Activated naive CD4-positive, alpha-beta T cell (primary cell): ENCODE measurements at places on chromosomes 7 and 10.

GRCh38 chr10:79453392-79453791 is 8.0 kb upstream of the ZCCHC24 start:
- no peak for DNase-seq

- no peak for DNase-seq
Measured at GRCh38 chr7:106914018-106914607, 49.0 kb downstream of the PIK3CG start.

DNA sequence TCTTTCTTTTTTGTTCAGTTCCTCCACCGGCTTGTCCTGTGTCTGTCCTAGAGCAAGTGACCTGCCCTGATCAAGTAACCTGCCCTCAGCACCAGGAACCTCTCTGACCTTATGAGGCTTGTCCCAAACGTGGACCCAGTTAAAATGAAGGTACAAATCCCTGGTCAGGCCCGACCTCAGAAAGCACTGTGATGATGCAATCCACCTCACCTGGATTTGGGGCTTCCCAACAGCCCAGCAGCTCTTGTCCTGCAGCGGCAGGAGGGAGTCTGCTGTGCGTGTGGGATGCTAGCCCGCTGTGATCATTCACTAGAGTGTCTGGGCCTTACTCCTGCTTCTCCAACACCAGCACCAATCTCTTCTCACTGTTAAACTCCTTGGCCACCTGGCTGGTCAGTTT is 11.2 kb downstream of the COL17A1 start:
- no peak for DNase-seq

DNA sequence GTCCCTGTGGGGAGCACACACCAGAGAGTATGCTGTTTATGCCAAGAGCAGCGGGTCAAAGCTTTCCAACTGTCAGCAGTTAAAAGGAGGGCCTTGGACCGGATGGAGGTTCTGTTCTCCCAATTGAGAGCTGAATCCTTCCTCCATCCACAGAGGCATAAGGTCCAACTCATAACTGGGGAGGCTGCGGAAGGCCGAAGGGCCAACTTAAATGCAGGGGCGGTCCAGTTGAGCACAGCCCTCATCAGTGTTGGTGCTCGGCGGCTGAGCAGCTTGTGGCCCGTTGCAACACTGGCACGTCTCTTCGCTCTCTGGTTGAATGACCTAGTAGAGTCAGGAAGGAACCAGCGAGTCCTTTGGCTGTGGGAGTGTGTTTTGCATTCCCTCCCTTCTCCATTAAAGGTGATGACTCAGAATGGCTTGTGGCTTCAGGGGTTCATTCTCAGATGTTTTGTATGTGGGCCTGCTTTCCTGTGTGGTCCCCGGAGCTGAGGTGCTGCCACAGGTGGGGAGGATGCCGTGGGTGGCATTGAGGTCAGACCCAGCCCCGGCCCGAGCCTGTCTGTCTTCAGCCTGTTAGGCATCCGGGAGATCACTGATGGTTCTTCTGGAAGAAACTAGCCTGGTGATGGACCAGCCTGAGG is 44.8 kb upstream of the DMBT1 start:
- no peak for DNase-seq

DNA sequence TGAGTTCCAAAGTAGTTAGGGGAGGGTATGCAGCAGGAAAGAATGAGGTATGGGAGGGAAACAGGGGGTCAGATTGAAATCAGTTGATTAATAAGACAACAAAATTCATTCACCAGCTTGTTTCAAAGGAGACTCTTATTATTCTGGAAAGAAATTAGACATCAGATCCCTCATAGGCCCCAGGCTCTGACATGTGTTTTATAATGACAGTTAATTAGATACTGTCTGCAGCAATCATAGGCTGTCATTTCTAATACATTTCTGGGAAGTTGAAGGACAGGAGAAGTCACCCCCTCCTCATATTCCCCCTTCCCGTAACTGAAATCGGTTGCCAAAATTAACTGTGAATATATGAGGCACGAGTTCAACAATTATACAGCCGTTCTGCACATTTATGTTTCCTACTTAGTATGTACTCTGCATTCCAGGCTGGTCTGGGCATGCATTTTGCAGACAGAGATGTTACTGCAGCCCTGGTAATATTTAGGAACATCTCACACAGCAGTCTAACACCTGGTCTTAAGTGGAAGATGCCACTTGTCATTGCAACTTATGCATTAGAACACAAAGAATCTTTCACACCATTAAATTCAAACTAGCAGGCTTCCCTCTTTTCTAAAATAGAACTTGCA is 355.2 kb upstream of the LRGUK start:
- no peak for DNase-seq

DNA sequence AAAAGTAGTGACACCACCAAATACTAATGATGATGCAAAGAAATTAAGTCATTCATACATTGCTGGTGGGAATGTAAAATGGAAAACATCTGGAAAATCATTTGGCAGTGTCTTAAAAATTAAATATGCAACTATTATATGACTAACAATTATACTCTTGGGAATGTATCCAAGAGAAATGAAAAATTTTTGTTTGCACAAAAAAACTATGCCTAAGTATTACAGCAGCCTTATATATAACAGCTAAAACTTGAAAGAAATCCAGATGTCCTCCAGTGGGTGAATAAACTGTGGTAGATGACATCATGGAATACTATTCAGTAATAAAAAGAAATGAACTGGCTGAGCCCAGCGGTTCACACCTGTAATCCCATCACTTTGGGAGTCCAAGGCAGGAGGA is 132.0 kb downstream of the NEBL start:
- no peak for DNase-seq

DNA sequence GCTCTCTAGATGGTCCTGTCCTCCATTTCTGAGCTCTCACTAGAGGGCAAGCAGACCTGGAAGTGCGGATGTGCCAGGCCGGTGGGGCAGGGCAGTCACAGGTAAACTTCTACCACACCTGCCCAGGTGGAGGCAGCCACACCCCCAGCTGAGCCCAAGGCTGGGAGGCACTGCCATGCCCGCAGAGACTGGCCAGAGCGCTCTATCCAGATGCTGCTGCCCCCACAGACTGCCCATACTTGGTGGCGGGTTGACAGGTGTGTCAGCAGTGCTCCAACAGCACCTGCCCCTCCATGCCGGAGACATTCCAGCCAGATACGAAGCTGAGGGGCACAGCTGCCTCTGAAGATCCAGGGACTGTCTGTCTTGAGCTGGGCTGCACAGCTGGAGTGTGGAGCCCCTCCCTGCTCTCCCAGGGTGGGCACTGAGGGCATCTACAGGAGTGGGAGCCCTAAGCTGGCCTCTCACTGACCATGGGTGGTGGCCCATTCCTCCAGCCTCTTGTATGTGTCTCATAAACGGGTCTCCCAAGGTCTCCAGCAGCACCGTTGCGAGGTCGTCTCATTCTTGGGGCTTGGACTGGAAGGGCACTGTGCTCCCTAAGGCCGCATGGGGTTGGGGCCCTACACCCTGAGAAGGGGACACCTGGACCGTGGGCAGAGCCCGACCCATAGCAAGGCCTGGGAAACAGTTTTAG is 38.2 kb upstream of the PPIF start:
- no peak for DNase-seq

DNA sequence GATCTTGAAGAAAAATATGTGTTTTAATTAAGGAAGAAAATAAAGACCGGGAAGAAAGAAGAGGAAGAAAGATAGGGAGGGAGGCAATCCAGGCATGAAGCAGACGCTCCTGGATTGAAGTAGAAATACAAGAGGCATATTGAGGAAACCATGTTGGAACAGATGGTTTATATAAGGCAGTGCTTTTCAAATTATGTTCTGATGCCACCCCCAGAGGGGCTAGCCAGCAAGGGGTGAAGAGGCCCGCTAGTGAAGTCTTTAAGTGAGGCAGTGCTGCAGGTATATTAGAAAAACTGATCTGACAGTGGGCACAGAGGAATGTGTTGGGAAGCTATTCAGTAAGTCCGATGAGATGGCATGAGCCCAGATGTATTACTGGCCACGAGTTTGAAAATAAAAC is 40.1 kb downstream of the REEP3 start:
- DNase-seq: no peak

GRCh38 chr7:111486472-111487142 is 75.7 kb downstream of the IMMP2L start:
- DNase-seq: no peak

DNA sequence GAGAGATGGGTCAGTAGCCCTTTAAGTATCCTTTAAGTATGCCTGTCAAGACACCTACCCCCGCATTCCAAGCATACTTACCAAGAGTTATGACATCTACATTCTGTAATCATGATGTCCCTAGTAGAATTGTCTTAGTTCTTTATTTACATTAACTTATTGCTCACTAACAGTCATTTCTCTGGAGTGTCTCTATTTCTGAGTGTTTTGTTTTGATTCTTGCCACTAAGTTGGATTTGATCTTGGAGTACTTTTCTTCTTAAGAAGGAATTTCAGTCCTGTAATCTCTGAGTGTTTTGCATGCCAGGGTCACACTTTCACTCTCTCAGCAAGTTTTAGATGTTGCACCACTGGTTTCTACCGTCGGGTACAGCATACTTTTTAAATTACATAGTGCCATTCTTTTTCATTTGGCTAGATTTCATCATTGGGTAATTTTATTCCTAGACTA is 1053.9 kb downstream of the KCNMA1 start:
- DNase-seq: no peak

DNA sequence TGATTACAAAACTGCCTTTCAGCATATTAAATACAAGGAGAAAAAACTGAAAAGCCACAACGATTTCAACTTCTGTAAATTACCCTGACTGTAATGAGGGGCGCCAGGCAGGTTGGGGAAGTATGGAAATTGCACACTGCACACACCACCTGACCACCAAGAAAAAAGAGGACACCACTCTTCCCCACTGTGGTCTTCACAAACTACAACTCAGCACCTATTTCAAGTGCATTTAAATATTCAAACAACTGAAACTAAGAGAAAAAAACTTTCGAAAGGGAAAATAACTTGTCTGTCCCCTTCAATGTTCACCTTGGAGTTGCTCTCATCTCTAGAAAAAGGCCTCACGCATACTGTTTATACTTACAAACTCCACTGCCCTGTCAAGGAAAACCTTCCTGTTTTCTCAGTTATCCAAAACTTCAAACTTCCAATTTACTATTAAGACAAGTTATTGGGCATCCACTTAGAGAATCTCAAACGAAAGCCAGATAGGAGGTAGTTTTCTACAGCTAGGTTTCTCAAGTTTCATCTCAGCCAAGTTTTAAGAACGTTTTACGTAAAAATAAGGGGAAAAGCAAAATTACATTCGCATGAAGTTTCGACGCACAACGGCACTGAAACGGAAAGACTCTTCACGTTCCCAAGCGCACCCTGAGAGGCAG is 1.4 kb downstream of the LARP4B start:
- no peak for DNase-seq

DNA sequence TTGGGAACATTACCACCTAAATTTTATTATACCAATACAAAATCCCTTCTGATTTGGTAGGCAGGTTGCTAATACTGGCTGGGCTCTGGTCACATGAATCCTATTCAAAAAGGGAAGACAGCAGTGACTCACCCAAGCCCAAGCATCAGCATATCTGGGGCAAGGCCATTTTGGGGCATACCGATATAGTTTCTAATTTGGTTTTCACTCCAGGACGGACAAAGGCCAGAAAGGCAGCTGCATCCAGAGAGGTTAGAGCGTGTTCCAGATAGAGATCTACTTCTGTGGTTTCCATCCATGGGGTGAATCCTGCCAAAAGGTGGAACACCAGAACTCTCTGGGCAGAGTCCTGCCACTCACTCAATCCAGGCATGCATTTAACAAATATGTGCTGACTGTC is 335.8 kb downstream of the ELMO1 start:
- DNase-seq: no peak

DNA sequence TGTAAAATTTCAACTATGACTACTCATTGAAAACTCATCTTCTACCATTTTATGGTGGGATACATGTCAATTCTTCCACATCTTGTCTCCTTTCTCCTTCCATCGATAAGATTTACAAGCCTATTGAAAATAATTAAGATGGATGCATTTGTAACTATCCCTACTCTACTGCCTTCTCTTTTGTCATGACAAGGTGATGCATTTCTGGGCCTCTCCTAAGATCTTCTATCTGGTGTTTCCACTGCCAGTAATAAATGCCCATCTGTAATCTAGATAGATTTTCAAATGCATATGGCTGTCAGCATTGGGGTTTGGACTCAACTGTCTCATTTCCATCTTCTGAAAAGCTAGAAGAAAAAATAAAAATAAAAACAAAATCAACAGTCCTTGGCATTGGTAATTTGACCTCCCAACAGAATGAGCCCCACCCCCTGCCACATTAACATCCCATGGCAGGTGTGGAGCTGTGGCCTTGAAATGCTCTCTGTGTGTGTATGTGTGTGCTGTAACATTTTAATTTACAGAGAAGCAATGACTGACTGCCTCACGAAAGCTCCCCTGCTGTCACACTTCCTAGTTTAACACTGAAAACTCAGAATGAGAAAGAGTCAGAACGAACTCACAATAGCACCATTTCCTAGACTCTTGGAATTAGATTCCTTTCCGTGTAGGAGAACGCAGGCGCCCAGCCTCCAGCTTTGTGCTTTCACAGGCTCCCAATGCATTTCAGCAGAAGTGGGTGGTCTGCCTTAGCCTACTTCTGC is 74.2 kb downstream of the RHOBTB1 start:
- DNase-seq: no peak

- no peak for DNase-seq
Measured at GRCh38 chr7:32152576-32152975, 82.4 kb upstream of the PDE1C start.
